Stimulated activated CD4-positive, alpha-beta T cell treated with anti-CD3 and anti-CD28 coated beads, Interleukin-1b, Interleukin-23, amount 100 ng/mL, for 1 hour (primary cell): ENCODE measurements at places on chromosomes 4 and X.

GRCh38 chrX:10168226-10168625, 11.5 kb downstream of the CLCN4 start:
- no peak for DNase-seq

DNA sequence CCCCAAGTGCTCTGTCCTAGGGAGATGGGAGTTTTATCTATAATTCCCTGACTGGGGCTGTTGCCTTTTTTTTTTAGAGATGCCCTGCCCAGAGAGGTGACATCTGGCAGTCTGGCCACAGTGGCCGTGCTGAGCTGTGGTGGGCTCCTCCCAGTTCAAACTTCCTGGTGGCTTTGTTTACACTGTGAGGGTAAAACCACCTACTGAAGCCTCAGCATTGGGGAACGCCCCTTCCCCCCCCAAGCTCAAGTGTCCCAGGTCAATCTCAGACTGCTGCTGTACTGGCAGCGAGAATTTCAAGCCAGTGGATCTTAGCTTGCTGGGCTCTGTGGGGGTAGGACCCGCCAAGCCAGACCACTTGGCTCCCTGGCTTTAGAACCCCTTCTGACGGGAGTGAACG, 38.3 kb upstream of the CBLL2 start:
- DNase-seq = no peak

DNA sequence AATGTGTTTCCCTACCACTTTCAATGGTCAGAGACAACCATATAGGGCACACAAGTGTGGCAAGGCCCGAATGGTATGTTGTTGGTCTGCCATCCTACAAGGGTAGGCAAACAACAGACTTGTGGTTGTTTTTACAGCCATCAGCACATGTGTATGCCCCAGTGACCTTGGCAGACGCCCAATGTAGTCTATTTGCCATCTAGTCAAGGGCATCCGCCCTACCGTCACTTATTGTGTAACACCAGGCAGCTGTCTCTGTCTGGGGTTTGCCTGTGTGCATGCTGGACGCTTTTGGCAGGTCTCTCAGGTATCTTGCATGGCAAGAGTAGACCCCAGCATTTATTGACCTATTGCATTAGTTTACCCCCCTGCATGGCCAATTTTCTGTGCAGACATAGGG, 1145.5 kb upstream of the POU3F4 start:
- no peak for DNase-seq

DNA sequence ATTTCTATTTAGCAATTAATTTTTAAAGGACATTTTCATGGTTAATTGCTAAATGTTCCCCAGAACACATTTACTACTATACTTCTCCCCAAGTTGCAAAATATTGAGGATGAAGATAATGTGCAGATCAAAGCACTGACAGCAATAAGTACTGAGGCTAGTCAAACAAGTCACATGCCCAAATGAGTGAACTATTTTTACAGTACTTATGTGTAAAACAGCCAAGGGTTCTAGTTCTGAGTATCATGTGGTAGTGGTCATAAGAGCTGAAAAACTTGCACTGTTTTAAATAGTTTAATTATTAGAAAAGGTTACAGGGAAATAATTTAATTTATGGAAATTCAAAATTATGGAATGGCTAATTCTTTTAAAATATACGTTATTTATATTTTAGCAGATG, 3.8 kb downstream of the GALNTL6 start:
- DNase-seq = no peak

GRCh38 chrX:23666282-23666681, 1.0 kb upstream of the PRDX4 start:
- DNase-seq = no peak

GRCh38 chrX:104135677-104136076, 21.1 kb downstream of the SLC25A53 start:
- no peak for DNase-seq

DNA sequence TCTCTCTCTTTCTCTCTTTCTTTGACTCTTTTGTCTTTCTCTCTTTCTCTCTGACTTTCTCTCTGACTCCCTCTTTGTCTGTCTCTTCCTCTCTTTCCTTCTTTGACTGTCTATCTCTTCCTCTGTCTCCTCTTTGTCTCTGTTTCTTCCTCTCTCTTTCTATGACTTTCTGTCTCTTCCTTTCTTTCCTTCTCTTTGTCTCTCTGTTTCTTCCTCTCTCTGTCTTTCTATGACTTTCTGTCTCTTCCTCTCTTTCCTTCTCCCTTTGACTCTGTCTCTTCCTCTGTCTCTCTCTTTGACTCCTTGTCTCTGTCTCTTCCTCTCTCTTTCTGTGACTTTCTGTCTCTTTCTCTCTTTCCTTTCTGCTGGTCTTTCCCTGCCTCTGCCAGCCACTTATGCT, 38.7 kb downstream of the HNRNPD start:
- no peak for DNase-seq

DNA sequence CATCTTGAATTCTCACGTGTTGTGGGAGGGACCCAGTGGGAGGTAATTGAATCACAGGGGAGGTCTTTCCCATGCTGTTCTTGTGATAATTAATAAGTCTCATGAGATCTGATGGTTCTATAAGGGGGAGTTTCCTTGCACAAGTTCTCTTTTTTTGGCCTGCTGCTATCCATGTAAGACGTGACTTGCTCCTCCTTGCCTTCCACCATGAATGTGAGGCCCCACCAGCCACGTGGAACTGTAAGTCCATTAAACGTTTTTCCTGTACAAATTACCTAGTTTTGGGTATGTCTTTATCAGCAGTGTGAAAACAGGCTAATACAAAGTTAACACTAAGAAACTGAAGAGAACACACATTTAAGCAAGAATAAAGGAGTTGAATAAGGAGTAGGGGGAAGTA, 16.0 kb downstream of the TBCK start:
- no peak for DNase-seq

- DNase-seq = no peak
Observed at GRCh38 chr4:60805500-60806313, 394.4 kb upstream of the ADGRL3 start.

- no peak for DNase-seq
Observed at GRCh38 chr4:123786920-123787319, 390.3 kb downstream of the SPRY1 start.

DNA sequence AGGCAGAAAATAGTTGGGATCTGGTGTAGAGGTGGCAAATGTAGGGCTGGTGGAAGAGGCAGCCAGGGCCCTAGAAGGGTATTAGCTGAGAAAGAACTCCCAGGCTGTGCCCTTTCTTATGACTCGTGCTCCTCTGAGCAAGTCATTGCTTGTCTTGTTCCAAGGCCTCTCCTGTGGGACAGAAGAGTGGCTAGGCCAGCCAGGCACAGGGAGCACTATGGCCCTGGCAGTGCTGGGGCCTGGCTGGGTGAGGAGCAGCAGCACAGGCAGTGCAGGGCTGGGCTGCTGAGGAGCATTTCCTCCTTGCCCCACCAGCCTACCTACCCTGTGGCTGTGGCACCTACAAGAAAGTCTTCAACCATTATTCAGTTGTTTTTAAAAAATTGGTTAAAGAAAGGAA, 298.5 kb upstream of the NR3C2 start:
- no peak for DNase-seq

DNA sequence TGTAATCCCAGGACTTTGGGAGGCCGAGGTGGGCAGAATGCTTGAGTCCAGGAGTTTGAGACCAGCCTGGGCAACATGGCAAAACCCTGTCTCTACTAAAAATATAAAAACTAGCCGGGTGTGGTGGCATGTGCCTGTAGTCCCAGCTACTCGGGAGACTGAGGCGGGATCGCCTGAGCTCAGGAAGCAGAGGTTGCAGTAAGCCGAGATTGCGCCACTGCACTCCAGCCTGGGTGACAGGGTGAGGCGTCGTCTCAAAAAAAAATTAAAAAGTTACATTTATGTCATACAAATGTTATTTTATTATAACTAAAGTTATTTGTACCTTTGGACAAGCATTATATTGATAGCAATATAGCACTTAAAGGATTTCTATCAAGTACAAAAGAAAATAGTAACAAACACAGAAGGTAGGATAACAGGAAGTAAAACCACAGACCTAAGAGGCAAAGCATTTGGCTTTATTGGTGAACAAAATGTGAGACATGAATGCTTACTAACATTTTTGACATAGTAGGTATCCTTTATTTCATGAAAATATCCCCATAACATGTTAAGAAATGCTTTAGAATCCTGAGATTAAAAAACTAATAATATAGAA, 51.5 kb downstream of the TMEM165 start:
- no peak for DNase-seq

DNA sequence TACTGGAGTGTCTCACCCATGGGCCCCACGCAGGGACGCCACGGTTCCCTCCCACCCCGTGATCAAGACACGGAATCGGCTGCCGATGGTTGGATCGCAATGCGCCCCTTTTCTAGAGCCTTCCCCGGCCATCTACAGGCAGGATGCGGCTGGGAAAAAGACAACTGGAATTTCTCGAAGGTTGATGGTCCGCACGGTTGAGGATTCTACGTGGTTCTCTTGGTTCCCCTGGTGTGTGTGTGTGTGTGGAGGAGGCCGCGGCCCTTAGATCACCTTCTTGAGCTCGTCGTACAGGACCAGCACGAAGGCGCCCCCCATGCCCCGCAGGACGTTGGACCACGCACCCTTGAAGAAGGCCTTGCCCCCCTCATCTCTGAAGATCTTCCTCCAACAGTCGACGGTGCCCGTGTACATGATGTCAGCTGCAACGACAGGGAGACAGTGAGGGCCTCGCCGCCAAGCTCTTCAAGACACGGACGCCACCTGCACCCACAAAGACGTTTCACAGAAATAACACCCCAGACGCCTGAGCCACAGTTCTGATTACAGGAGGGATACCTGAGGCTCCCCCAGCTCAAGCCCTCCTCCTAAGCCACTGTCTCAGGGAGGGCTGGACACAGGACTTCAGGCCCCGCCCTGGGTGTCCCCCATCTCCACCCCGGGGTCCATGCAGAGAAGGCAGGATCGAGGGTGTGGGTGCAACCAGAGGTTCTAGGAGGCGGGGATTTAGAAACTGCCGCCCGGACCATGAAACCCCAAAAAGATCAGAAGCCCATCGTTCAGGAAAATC, 5.4 kb downstream of the SLC25A6 start:
- DNase-seq = no peak
